Activated gamma-delta T cell treated with anti-CD3 and anti-CD28 coated beads, Interleukin-2, amount 50 U/mL, for 16 hours (primary cell): ENCODE measurements at places on chromosomes 1 and 21.

DNA sequence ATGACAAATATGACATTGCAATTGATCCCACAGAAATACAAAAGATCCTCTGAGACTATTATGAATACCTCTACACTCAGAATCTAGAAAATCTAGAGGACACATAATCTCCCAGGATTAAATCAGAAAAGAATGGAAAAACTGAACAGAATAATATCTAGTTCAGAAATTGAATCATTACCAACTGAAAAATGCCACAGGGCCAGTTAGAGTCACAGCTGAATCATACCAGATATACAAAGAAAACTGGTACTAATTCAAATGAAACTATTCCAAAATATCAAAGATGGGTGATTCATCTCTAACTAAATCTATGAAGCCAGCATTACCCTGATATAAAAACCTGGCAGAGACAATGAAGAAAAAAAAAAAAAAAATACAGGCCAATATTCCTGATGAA, 149.3 kb downstream of the BRINP3 start:
- DNase-seq, result no peak

- DNase-seq, result no peak
These were observed 228.8 kb upstream of the KAZN start for GRCh38 chr1:14369526-14370213.

- no peak for DNase-seq
These were observed 102.6 kb downstream of the PTGS2 start for GRCh38 chr1:186577633-186578032.

DNA sequence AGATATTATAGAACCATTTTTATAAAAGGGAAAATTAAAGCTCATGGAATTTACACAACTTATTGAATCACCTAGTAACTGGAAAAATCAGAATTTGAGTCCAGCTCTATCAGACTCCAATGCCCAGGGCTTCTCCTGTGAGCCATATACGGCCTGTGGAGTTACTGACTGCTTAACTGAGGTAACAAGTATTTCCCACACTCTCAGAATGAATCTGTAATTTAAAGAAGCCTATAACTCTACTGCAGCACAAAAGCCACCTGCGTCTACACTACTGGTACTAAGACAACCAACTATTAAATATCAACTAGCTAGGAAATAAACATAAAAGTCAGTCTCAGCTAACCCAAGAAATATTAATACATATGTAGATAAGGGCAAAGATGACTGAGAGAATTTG, 29.4 kb downstream of the SMYD3 start:
- DNase-seq, result no peak
